ENCODE measurements at places on chromosomes 5 and 9.

- DNase-seq, result no peak
Measured at GRCh38 chr5:91059409-91059808, 323.7 kb downstream of the ARRDC3 start.

DNA sequence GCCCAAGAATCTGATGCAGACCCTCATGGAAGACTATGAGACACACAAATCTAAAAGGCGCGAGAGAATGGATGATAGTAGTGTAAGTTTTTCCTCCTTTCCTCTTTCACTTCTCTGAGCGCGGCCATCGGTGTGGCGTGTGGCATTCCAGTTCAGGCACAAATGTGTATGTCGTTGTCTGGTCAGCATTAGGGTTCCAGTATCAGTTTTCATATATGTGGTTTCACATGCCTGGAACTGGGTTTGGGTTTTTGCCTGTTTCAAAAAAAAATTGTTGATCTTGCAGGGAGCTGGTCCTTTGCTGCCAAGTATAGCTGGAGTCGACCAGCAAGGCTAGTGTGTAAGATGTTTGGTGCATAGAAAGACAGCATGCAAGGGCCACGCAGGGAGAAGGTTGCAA is 51.5 kb downstream of the C9orf152 start:
- DNase-seq, result no peak

- DNase-seq, result no peak
Measured at GRCh38 chr5:163532171-163533084, 27.0 kb downstream of the MAT2B start.

- DNase-seq, result no peak
Measured at GRCh38 chr5:45093377-45093776, 284.6 kb downstream of the MRPS30 start.

DNA sequence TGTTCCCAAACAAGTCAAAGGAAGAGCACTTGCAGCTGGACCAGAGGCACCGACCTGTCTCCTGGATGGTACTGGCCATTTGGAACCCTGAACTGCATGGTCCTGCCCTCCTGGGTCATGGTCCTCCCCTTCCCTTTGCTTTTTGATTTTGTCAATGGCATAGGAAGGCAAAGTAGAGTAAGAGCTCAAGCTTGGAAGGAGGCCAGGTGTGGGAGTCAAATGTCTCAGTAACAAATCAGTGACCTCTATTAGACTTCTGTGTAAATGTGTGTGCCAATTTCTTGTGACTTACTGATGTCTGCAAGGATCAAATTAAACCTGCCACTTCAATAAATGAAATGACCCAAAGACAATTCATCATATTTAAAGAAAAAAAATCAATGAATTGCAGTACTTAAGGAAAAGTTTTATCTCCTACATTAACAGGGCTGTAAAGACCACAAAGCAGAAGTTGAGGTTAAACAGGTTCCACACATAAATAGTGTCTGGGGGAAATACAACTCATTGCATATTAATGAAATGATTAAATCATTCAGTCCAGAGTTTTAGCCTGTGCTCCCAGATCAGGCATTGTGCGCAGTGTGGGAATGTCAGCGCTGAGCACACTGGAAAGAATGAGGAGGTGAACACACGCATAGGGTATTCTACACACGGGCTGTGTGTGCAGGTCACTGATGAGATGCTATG is 32.7 kb downstream of the OSMR start:
- no peak for DNase-seq

DNA sequence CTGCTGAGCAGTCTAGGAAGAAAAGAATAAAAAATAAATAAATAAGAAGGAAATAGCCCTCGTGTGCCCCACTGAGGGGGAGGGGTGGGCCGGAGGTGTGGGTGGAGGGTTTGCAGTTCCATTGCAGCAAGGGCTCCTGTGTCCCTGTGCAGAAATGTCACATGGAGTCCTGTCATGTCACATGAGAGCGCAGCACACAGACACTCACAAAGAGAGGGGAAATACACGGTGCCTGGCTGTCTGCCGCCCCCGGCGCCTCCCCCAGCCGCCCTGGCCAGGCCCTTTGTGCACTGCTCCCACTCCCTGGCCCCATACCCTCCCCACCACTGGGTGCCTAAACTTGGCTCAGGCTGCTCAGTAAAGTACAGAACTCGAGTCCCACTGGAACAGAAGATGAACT is 55.6 kb upstream of the SPTLC1 start:
- DNase-seq, result no peak

DNA sequence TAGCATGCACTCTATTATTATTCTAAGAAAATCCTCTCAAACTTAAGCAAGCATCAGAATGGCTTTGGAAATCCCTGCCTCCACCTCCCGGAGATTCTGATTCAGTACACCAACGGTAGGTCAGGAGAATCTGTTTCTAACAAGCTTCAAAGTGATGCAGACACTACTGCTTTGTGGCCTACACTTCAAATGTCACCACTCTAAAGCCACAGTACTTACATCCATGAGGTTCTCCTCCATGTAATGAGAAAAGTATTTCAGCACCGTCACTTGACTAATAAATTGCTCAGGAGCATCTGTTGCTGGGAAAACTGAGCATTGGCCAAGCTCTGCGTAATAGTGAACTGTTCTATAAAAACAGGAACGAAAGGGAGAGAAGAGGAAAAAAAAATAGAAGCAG is 4.8 kb downstream of the PLK2 start:
- no peak for DNase-seq

GRCh38 chr9:112774006-112774996 is 23.7 kb downstream of the SNX30 start:
- DNase-seq, result no peak

- DNase-seq, result no peak
Measured at GRCh38 chr5:43256261-43256966, 56.8 kb downstream of the HMGCS1 start.

GRCh38 chr9:82421498-82421897 is 432.9 kb downstream of the SPATA31D1 start:
- no peak for DNase-seq

DNA sequence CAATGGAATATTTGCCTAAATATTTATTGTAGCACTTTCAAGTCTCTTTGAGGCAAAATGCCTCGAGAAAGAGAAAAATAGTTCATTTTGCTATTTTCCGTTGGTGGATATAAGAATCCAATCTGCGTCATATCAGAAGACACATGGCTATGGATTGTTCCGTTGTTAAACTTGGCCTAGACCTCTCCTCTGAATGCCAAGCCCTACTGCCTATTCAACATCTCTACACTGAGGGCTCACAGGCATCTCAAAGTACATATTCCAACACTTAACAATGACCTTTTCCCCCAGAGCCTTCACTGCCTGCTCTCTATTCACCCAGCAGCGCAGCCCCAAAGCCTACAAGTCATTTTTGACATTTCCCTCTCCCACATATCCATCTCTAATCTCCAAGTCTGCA is 350.1 kb downstream of the GLIS3 start:
- DNase-seq, result no peak

- no peak for DNase-seq
Measured at GRCh38 chr9:86585422-86586143, 231.4 kb upstream of the TUT7 start.

GRCh38 chr5:51392689-51393199 is 9.5 kb downstream of the ISL1 start:
- no peak for DNase-seq

DNA sequence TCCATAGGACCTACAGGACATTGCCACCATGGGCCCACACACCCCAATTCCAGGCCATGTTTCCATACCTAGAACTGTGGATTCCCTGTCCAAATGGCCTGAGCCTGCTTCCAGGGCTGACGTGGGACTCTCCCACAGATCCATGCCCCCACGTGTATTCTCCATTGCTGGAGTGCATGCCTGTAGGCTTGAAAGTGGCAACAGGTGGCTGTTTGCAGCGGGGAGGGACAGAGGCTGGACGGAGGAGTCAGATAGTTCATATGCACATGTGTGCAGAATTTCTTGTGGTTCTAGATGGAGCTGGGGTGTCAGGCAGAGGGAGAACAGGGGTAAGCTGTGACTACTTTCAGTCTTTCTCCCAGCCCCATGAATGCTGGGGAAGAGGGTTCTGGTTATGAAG is 285.7 kb upstream of the ANKRD55 start:
- DNase-seq, result no peak

GRCh38 chr5:77851176-77852067 is 75.3 kb upstream of the TBCA start:
- DNase-seq, result peak; percentile 52

DNA sequence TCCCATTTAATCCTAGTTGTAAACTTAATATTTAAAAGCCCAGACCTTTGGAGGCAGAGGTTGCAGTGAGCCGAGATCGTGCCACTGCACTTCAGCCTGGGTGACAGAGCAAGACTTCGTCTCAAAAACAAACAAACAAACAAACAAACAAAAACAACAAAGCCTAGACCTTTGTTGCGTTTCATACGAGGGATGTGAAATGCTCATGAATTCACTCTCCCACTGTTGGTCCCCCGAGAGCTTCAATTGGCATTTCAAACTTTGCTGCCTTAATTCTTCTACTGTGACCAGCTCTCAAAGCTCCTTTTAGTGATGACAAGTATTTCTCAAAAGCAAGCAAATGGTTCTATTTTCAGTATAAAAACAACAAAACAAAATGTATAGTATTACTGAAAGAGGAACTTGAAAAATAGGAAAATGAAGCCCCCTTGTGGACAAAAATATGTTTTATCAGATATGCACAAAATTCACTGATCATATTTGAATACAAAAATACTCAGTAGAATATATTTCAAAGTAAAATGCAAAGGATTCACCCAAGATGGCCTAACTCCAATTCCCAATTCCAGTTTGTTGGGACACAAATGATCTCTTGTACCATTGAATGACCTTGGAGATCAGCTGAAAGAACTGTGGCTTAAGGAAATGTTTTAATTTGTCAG is 140.4 kb downstream of the ESM1 start:
- no peak for DNase-seq

- DNase-seq, result no peak
Measured at GRCh38 chr5:158100373-158100888, 241.5 kb upstream of the CLINT1 start.

DNA sequence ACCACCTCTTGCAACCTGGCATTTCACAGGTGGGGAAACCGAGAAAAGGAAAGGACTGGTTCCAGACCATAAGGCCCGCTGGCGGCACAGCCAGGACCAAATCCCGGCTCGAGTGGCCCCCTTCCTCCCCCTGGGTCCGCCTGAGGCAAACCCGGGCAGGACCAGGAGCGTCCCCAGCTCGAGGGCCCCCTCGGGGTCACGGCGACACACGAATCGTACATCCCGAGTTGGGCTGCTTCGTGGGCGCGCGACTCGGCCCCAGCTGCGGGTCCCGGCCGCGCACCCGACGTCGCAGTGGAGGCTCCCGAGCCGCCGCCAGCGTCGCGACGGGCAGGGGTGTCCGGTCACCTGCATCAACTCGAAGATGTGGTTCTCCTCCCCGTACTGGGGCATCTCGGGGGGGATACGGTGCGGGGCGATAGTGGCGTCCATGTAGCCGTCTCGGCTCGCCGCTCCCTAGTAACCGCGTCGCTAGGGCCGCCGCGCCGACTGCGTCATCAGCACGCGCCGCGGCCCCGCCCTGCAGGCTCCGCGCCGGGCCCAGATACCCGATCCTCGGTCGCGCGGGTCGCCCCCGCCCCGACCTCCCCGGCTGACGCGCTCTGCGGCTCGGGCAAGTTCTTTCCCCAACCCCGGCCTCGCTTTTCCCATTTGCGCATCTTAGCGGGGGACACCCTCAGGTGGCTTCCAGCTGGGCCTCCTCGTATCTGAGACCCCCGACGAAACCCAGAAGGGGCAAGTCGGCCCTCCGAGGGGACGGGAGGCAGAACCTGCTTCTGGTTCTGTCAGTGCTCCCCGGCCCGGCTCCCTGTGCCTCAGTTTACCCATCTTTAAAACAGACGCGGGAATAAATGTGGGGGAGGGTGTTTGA is at the start of gene AK8:
TSS of gene AK8 (minus strand) at position 461 of the 871 bp plus-strand sequence. CDS start at position 432, 29 bp downstream.
- DNase-seq, result peak; percentile 69

GRCh38 chr5:76384705-76385104 is 18.4 kb upstream of the IQGAP2 start:
- DNase-seq, result no peak

All from dorsolateral prefrontal cortex (tissue), 122 donors.